ENCODE measurements at places on chromosomes 6 and 20. TPM values are rescaled to one million over a fixed set of nuclear protein-coding genes. Genes with fewer than 3 reads are reported as not detected.

Gene BACH2
- 79.8 TPM for polyA plus RNA-seq

Gene ARMC2
- polyA plus RNA-seq: 4.7 TPM

Gene MUC22
- polyA plus RNA-seq: not detected

Gene DCDC2
- polyA plus RNA-seq: not detected

Gene MGME1
- polyA plus RNA-seq: 99.1 TPM
